ENCODE measurements at places on chromosomes 3 and 15.

DNA sequence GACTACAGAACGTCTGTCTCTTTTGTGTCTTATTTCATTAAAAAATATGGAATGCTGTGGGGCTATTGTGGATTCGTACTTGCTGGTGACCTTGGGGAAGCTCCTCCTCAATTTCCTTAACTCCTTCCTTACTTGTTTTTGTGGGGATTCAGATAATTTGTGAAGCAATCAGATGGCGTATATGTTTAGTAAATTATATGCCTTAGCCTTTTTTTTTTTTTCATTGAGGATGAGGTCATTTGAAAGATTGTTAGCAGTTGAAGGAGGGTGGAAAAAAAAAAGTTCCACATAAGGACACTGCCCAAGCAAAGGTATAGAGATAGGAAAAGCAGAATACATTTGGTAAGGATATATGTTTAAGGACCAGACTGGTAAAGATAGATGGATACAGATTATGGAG, 3.3 kb downstream of the RNF13 start:
- DNase-seq: no peak

- no peak for DNase-seq
Measured at GRCh38 chr15:84690342-84690741, 25.6 kb downstream of the SEC11A start.

- no peak for DNase-seq
Measured at GRCh38 chr3:70177881-70178645, 134.4 kb downstream of the MDFIC2 start.

GRCh38 chr3:185365291-185366073, 2.5 kb downstream of the MAP3K13 start:
- no peak for DNase-seq

- DNase-seq: no peak
Measured at GRCh38 chr3:155153242-155154186, 73.4 kb downstream of the MME start.

DNA sequence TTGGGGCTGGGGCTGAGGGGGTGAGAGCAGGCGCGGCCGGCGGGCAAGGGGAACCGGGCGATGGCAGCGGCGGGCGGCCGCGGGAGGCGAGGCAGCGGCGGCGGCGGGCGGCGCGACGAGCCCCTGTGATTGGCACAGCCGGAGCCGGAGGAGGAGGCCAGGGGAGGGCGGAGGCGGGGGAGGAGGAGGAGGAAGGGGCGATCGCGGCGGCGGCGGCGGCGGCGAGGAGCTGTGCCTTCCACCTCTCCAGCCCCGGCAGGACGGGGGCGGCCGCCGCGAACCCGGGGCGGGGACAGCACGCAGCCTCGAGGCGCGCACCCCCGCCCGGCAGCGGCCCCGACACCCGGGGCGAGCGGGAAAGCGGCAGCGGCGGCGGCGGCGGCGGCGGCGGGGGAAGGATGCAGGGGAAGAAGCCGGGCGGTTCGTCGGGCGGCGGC, at the start of gene SLCO3A1:
TSS of gene SLCO3A1 (plus strand) at position 198 of the 437 bp plus-strand sequence.
- peak; percentile 45 for DNase-seq

DNA sequence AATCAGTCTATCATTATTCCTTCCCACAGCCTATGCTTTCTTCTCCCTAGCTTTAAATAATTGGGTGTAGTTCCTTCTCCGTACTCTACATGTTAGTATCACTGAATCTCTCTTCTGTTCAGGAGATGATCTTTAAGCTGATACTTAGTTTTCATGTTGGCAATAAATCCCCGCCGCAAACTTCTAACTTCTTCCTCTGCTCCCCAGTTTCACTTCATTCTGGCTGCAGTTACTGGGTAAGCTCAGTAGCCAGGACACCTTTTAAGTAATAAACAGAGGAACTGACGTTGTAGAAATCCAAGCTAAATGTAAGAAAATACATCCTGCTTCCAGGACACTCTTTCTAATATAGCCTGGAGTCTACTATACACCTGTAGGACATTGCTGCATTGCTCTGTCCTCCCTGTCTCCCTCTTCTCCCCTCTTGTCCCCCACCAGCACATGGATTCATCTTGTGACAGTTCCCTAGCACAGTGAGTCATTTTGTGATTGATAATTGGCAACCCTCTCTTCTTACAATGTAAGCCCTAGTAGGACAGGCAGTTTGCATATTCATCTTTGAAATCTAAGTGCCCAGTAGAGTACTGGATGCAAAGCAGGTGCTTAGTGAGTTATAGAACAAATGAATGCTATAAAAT, 598.2 kb downstream of the UNC13C start:
- no peak for DNase-seq

Data from progenitor cell of endocrine pancreas (in vitro differentiated cells).